Hematopoietic multipotent progenitor cell treated with erythropoietin and hydrocortisone succinate and interleukin-3 and kit ligand, for 4 days (in vitro differentiated cells): ENCODE measurements at places on chromosomes 7 and 10.

- DNase-seq, result no peak
Observed at GRCh38 chr7:137669706-137670105, 177.1 kb downstream of the DGKI start.

DNA sequence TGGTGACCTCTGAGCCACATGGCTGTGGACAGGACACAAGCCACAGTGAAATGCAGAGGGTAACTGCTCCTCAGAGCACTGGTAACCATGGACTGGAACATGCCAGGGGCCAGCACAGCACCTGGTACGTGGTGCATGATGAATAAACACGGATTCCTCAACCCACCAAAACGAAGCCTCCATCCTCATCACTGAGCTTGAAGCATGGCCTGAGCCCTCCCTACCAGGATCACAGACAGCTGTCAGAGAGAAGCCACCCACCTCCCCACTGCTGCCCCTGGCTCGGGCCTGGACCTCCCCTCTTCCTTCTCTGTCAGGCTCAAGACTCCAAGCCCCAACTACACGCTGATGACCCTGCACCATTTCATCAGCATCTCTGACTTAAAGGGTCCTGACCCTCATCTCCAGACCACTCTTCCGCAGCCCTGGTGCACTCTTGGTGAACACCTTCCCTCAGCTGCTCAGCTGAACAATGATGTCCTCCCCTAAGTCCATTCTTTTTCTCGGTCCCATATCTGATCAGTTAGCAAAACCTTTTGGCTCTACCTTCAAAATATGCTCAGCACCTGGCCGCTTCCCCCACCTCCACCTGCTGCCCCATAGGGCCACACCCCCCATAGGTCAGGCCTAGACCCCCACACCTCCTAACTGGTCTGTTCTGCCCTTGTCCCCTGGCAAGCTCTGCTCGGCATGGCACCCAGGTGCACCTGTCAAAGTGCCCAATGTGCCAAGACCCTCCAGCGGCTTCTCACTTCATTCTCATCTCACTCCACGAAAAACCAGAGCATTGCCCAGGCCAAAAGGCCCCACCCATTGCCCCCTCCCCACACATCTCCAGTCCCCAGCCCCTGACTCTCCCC is 141.1 kb downstream of the MAPK8 start:
- no peak for DNase-seq

DNA sequence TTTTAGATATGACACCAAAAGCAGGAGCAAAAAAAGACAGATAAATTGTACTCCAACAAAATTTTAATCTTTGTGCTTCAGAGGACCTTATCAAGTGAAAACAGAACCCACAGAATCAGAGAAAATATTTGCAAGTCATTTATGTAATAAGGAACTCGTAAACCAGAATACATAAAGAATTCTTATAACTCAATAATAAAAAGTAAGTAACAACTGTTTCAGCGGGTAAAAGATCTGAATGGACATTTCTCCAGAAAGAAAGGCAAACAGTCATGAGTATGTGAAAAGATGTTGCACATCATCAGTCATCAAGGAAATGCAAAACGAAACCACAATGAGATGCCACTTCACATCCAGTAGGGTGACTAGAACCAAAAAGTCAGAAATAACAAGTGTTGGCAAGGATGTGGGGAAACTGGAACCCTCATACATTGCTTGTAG is 167.7 kb upstream of the KCTD7 start:
- DNase-seq, result peak; percentile 87

DNA sequence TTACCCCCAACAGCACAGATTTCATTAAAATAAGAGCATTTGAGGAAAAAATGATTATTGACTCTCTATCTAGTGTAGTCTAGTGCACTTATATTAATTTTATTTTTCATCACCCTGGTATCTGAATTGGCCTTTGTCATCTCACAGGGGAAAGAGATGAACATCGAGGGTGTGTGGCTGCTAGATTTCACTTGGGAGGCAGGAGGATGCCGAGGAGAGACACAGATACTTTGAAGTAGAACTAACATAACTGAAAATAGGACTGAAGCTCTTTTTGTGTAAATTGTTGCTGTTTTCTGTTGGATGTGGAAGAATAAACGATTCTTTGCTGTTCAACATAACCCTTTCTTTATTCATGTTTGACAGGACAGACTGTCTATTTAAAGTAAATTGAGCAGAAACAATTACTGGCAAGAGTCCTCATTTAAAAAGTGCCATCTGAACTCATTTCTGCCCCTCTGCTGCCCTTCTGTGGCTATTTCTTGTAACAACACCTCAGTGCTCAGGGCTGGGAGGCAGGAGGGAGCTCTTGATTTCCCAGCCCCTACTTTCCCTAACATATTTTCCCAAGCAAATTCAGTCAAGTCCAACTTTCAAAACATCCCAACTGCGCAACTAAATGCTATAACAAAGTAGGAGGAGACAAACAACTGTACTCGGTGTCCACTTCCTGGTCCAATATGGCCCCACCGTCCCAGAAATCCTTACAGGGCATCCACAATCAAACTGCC is 15.6 kb downstream of the LYZL1 start:
- peak; percentile 82 for DNase-seq

DNA sequence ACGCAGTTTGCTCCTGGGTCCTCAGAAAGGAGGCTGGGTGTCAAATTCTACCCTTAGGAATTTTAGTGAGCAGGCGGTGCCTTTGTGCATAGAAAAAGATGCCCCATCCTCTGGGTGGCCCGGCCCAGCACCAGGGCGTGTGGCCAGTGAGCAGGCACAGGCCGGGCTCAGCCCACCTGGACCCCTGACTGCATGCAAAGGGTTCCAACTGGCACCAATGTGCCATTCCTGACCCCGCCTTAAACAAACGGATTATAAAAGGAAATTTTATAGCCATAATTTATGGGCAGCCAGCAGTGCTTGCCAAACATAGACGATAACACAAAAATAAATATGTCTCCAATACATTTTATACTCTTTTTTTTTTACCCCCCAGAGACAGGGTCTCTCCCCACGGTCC is 40.1 kb upstream of the GNA12 start:
- no peak for DNase-seq

DNA sequence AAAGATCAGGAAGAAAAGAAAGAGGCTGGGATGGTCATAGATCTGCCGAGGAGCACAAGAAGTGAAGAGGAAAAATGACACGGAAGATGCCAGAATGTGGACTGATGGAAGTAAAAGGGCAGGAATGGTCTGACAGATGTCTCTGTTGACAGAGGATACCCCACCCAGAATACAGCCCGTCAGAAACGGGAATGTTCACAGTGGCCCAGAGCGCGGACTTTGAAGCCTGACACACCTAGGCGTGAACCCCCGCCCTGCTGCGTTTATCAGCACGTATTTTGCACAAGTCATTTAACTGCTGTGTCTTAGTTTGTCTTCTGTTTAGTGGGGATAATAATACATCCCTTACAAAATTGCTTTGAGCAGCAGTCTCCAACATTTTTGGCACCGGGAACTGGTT is 27.1 kb downstream of the AKR1B1 start:
- no peak for DNase-seq

GRCh38 chr7:143947111-143947510 is 7.5 kb upstream of the OR2F1 start:
- no peak for DNase-seq

DNA sequence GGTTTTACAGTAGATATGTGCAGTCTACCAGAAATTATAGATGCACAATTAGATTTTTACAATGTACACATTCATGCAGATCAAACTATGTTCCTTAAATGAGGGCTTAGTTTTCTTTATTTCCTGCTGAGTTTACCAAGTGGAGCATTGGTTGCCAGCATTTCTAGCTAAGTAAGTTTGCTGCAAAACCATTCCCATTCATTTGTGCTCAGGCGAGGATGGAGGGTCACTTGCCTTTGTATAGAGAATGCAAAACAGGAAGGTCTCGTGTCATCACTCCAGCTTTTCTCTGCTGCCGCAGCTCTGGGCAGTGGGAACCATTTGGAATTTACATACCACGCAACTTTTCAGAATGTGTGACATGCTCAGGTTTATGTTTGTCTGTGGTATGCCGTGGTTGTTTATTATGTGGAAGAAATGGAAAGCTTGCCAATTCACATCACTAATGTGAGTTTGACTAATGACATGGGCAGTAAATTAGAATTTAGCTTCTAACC is 198.6 kb downstream of the TRIL start:
- no peak for DNase-seq

- DNase-seq, result no peak
Observed at GRCh38 chr7:134045716-134046115, 81.4 kb upstream of the LRGUK start.

GRCh38 chr10:70656489-70656888 is 15.8 kb upstream of the ADAMTS14 start:
- DNase-seq, result peak; percentile 68

DNA sequence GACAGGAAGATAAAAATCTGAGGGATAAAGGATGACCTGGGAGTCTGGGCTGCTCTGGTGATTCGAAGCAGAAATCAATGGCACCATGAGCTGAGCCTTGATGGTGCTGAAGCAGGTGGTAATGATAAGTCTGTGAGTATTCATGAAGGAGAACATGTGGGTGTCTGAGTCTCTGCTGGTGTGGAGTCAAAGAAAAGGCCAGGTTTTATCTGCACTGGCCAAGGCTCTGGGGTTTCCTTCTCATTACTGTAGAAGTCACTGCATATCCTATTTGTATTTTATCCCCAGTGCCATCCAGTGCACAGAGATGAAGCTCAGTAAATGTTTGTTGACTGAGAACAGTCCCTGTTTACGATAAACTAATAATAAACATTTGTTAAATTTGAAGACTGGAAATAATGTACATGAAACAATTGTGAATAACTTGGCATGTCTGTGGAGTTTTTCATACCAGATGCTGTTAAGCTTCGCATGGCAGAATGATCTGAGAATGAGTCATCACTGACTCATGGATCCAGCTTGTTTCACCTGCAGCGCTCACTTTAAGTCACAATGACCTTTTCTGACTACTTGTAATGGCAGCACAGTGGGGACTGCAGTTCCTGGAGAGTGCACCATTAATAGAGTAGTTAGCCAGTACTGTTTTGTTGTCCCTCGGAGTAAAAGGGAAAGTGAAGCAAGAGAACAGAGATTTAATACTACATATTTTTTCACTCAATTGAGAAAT is 538.5 kb downstream of the HTR7 start:
- DNase-seq, result no peak

GRCh38 chr7:40301486-40302068 is 166.8 kb downstream of the SUGCT start:
- no peak for DNase-seq

- no peak for DNase-seq
Observed at GRCh38 chr7:3957472-3958108, 656.5 kb downstream of the SDK1 start.

DNA sequence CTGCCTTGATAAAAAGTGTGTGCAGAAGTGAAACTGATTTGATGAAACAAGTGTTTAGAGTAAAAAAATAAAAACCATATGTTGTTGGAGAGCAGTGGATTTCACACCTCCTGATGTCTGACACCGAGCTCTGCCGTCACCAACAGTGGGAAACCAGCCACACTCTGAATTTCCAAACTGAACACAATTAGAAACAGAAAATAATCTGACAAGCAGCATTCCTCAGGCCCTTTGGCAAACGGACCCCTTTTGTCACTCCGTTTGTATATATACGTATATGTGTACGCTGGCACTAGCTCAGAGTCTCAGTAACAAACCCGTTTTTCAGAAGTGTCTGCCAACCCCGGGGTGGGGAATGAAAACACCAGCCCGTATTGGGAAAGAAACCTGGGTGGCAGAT is 32.4 kb downstream of the TACC2 start:
- DNase-seq, result no peak

GRCh38 chr7:434891-435629 is 84.6 kb downstream of the PDGFA start:
- no peak for DNase-seq

- no peak for DNase-seq
Observed at GRCh38 chr10:93995598-93996271, 2.0 kb downstream of the PLCE1 start.

- peak; percentile 64 for DNase-seq
Observed at GRCh38 chr7:101094791-101095375, 9.6 kb downstream of the TRIM56 start.

DNA sequence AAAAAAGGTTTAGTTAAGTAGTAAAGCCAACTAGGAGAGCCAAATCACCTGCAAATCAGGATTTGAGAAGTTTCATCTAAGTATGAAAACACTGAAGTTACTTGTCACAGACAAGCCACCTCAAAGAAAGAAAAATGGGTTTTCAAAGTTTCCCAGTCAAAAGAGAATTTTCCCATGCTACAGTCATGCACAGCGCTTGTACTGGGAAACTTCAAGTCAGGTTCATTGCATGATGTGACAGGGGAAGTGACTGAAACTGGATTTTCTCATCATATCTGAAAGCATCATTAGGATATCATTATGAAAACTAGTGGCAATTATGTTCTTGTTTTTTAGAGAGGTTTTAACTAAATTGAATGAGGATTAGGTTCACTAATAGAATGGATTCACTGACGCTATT is 167.0 kb downstream of the SGMS1 start:
- no peak for DNase-seq

GRCh38 chr7:134465491-134465890 is 6.6 kb upstream of the AKR1B1 start:
- DNase-seq, result peak; percentile 62

- no peak for DNase-seq
Observed at GRCh38 chr10:58920655-58921003, 255.8 kb upstream of the PHYHIPL start.

DNA sequence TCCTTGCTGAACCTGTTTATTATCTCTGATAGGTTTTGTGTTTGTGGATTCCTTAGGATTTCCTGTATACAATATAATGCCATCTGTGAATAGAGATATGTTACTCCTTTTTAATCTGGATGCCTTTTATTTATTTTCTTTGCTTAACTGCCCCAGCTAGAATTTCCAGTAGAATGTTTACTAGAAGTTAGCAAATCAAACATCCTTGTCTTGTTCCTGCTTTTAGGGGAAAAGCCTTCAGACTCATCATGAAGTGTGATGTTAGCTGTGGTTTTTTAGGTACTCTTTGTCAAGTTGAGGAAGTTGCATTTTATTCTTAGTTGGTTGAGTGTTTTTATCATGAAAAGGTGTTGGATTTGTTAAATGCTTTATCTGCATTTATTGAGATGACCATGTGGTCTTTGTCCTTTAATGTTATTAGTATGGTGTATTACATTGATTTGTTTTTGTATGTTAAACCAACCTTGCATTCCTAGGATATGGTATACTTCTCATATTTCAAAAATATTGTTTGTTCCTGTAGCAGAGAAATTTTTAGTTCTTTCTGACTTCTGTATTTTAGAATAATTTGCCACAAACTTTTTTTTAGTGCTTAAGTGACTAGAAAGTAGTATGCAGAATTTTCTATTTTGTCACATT is 24.3 kb downstream of the PPP2R2D start:
- DNase-seq, result peak; percentile 30

GRCh38 chr10:48533951-48534720 is 70.7 kb downstream of the ARHGAP22 start:
- DNase-seq, result no peak
